Activated CD4-positive, alpha-beta T cell treated with anti-CD3 and anti-CD28 coated beads, Interleukin-2, amount 50 U/mL, for 24 hours (primary cell): ENCODE measurements at places on chromosomes 3 and 15.

- no peak for DNase-seq
Measured at GRCh38 chr3:119300991-119301391, 6.8 kb downstream of the ARHGAP31 start.

DNA sequence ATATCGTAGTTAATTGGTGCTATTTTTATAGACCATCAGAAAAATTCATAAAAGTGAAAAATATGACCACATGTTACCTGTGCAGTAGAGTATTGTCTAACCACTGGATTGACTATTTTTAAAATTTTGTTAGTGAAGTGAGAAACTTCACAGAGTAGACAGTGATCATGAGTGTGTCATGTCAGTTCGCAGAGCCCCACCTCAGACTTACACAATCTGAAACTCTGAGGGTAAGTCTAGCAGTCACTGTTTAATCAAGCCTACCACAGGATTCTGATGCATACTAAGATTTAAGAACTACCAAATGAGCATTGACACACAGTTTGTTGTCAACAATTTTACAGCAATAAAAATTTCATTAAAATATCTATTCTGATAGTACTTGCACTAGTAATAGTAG lies 552.9 kb upstream of the SUCLG2 start:
- DNase-seq = no peak

DNA sequence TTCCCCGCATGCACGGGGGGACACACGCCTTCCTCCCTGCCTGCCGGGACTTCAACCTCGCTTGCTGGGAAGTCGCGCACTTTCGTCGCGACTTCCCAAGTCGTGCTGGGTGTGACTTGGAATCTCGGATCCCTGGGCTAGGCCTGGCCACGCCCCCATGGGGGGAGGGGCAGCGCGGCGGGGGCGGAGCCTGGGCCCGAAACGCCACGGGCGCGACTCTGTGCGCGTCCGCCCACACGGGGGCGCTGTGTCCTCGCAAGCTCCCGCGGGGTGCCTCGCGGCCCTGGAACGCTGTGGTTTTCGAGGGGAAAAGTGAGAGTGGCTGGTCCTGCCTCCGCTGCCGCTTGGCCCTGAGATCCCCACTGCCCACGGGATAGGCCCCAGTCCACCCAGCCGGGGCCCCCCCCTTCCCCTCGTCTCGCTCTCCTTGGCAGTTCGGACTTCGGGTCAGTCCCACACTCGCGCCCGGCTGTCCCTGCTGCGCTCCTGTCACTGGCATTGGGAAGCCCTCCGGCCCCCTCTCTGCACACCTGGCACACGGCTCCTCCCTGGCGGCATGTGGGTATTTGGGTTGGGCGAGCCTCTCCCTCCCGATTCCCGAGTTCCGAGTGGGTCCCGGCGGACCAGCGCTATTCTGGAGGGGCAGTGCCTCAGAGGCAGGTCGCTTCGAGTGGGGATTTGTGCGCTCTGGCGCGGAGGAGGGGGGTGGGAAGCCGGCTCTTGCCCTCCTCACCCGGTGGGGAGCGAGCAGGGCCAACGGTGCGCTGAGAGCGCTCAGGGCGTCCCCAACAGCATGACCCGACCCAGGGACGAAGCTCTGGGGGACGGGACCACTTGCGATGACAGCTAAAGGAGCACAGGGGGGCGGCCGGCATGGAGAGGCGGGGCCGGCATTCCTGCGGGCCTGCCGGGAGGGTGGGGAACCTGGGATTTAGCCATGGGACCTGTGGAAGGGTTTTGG lies 23.6 kb downstream of the SEC61A1 start:
- DNase-seq = peak; percentile 77

DNA sequence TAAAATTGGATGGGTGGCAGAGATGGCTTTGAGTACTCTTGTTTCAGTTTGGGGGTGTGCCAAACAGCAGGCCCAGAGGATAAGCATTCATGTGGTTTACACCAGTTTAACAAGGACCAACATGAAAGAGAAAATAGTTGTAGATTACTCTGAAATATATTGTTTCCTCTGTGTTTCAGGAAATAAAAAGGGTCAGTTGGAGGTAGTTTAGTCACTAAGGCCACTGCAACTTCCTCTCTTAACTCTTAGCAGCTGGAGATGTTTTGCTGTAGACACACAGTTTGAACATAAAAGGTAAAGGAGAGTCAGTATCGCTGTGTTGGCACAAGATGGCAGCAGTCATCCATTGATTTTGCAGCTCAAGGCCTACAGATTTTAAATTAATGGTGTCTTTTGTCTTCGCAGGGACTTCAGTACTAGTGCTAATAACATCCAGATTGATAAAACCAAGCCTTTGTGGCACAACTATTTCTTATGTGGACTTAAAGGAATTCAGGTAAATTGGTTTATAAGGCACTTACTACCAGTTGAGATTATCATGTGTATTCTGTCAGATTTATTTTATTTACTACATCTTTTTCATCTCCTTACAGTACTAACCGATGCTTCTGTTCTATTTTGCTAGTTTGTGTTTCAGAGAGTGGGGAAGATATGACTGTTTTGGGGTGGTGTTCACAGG lies 65.5 kb downstream of the GALK2 start:
- peak; percentile 25 for DNase-seq

GRCh38 chr3:190597291-190597690 lies 83.4 kb downstream of the IL1RAP start:
- no peak for DNase-seq

GRCh38 chr15:53210653-53211052 lies 420.5 kb upstream of the ONECUT1 start:
- no peak for DNase-seq
